Caco-2 (cell line): ENCODE measurements at places on chromosomes 4 and X. TPM values are rescaled to one million over a fixed set of nuclear protein-coding genes. Genes with fewer than 3 reads are reported as not detected.

CTAG1A gene
- total RNA-seq: not detected in 2 replicates

HGFAC gene
- 0.48 and 0.79 TPM in 2 replicates for total RNA-seq

TMEM154 gene
- 2.6 and 4.6 TPM in 2 replicates for total RNA-seq

JAKMIP1 gene
- not detected in 2 replicates for total RNA-seq

REELD1 gene
- total RNA-seq: not detected in 2 replicates

IL21 gene
- not detected in 2 replicates for total RNA-seq

GRCh38 chrX:110125446-110126162 lies 122.7 kb downstream of the TMEM164 start:
- H3K27me3 ChIP-seq: no peaks in the 10 kb centered on the region
- no peak overlapping the region for H3K4me3 ChIP-seq
- H3K36me3 ChIP-seq: no peaks in the 10 kb centered on the region
- H3K27ac ChIP-seq: no peak overlapping the region
- H3K4me1 ChIP-seq: peaks cover 15% of the 10 kb centered on the region; the same call in 1 of the 2 replicates

DNA sequence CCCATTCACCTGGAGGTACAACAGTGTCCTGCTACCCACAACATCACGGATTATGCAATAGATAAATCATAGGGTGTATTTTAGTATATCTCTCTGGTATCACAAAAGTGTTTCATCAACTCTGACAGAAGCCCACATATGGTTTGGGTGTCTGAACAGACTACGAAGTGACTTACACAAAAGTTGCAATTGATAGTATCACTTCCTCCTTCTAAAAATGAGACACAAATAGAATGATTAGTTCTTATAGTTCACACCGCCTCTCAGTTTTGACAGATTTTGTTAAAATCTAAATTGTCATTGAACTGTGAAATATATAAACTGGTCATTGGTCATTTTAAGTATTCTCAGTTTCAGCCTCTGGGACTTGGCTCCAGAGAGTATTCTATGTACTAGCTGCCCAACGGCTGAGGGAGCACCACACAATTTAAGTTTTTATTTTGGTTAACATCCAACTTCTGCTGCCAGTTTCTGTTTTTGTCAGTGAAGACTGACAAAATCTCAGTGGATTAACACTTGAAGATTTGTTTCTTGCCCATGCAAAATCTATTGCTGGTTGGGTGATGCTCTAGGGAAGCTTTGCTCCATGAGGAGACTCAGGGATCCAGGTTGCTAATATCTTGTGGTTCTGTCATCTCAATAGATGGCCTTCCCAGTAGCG lies 113.8 kb upstream of the PUDP start:
- no peaks in the 10 kb centered on the region for H3K4me1 ChIP-seq
- no peaks in the 10 kb centered on the region for H3K36me3 ChIP-seq
- H3K27me3 ChIP-seq: no peaks in the 10 kb centered on the region
- DNase-seq: no peak
- H3K4me3 ChIP-seq: no peak overlapping the region
- H3K27ac ChIP-seq: no peak overlapping the region

DNA sequence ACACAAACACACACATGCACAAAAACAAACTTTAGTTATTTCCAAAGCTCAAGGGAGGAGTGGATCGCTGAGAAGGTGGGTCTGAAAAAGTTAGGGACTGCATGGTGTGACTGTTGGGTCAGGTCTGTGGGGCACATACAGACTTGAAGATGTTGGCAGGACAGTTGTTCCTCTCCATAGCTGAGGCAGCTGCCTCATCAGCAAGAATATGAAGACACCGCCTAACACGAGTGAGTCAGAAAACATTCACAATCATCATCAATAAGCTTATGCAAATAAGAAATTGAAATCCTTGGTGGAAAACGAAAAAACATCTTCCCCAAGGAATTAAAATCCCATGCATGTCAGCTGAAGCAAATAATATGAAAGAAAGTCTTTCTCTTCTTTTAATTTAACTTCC lies 148.0 kb downstream of the COL25A1 start:
- no peaks in the 10 kb centered on the region for H3K36me3 ChIP-seq
- H3K27me3 ChIP-seq: no peaks in the 10 kb centered on the region
- H3K4me1 ChIP-seq: no peaks in the 10 kb centered on the region
- DNase-seq: no peak

- no peaks in the 10 kb centered on the region for H3K4me1 ChIP-seq
- no peak overlapping the region for H3K27ac ChIP-seq
- H3K36me3 ChIP-seq: no peaks in the 10 kb centered on the region
- H3K4me3 ChIP-seq: no peak overlapping the region
- H3K27me3 ChIP-seq: no peaks in the 10 kb centered on the region
Observed at GRCh38 chr4:113503691-113504090, 257.8 kb downstream of the CAMK2D start.

DNA sequence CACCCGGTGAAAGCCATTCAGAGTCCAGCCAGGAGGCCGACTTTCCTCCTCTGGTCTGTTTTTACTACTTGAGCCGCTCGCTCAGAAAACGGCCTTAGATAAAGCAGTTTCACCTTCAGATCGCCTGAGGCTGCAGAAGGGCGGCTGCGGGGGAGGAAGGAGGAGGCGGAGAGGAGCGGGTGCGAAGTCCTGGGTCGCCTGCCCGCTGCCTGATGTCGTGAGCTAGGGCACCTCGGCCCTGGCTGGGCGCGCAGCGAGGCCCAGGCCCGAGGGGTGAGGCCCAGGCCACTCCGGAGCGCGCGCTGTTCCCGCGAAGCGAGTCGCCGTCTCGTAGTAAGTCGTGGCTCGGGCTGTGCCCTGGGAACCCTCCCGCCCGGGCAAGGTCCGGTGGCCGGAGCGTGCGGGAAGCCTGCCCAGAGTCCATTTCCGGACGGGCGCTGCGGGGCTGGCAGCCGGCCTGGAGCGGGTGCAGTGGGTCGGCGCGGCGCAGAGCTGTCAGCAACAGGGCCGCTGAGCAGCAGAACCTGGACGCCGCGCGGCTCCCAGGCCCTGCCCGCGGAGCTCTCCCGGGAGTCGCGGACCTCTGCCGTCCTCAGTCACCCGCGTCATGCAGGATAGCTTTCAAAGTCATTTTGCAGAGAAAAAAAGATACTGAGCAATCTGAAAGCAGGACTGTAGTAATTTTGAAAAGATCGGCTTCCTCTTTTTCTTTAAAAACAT lies 18.6 kb downstream of the TRIM2 start:
- peaks cover 20% of the 10 kb centered on the region for H3K4me1 ChIP-seq
- DNase-seq: no peak
- H3K36me3 ChIP-seq: peaks cover 2% of the 10 kb centered on the region; the same call in 1 of the 2 replicates
- H3K27me3 ChIP-seq: no peaks in the 10 kb centered on the region
- no peak overlapping the region for H3K4me3 ChIP-seq

GRCh38 chr4:138010639-138011038 lies 231.5 kb downstream of the SLC7A11 start:
- H3K4me3 ChIP-seq: no peak overlapping the region
- H3K36me3 ChIP-seq: no peaks in the 10 kb centered on the region
- H3K27ac ChIP-seq: no peak overlapping the region
- H3K4me1 ChIP-seq: no peaks in the 10 kb centered on the region
- no peaks in the 10 kb centered on the region for H3K27me3 ChIP-seq

DNA sequence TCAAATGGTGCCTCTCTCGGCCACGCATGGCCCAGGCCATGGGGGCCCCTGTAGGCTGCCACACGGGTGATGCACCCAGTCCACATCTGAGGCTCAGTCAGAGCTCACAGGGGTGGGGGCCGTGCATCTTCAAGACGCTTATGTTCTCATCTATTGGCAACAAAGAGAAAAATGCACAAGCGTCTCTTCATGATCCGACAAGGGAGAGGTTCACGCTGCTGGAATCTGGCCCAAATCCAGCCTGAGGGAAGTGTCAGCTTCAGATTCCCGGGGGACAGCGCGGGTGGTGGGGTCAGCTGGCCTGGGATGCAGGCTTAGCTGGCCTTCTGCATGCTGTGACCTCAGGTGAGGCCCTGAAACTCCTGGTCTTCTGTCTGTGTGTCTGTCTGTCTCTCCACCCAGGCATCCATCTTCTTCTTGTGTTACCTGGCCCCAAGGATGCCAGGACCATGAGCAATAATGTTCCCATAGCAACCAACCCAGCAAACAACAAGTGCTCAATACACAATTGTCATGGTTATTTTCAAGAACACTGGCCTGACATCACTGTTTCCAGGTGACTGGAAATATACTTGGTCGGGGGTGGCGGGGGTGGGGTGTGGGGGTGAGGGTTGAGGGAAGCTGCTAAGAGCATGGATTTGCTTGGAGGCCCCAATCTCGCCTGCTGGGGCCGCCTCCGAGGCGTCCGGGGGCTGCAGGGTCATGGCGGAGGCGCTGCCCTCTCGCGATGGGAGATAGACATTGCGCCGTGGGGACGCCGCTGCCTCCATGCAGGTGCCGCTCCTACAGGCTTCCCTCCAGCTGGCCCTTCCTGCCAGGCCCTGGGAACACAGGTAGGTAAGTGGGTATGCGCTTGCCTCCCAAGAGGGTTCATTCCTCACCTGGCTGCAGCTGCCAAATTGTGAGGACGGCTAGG lies 48.3 kb downstream of the ABLIM2 start:
- peaks cover 7% of the 10 kb centered on the region for H3K4me1 ChIP-seq
- no peak overlapping the region for H3K27ac ChIP-seq
- H3K36me3 ChIP-seq: no peaks in the 10 kb centered on the region
- no peak overlapping the region for H3K4me3 ChIP-seq
- no peak for DNase-seq
- H3K27me3 ChIP-seq: no peaks in the 10 kb centered on the region

GRCh38 chr4:152462695-152463094 lies 73.2 kb downstream of the FBXW7 start:
- H3K4me1 ChIP-seq: peaks cover 27% of the 10 kb centered on the region
- no peaks in the 10 kb centered on the region for H3K27me3 ChIP-seq
- DNase-seq: no peak

DNA sequence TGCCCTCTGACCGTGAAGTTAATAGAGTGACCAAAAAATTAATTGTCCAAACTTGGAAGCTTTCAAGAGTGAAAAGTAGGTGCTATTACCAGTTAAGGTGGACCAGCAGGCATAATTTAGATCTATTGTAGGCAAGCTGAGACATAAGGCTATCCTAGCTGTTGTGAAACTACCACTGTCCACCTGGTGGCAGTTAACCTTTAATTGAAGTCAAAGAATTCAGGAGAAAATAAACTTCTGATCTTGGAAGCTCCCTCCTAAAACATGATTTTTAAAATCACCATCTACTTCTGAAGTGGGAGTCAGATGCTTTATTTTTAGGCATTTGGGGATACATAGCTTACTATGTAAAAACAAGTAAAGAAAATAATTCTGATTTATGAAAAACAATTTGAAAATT lies 636.3 kb upstream of the HTR2C start:
- H3K27ac ChIP-seq: no peak overlapping the region
- DNase-seq: no peak
- no peaks in the 10 kb centered on the region for H3K4me1 ChIP-seq
- H3K36me3 ChIP-seq: no peaks in the 10 kb centered on the region

- no peak overlapping the region for H3K4me3 ChIP-seq
- peaks cover 18% of the 10 kb centered on the region for H3K4me1 ChIP-seq
- no peaks in the 10 kb centered on the region for H3K36me3 ChIP-seq
- no peaks in the 10 kb centered on the region for H3K27me3 ChIP-seq
- no peak overlapping the region for H3K27ac ChIP-seq
Observed at GRCh38 chr4:87042221-87042620, 107.4 kb downstream of the AFF1 start.

GRCh38 chr4:181148470-181148869 lies 1094.7 kb upstream of the TENM3 start:
- no peaks in the 10 kb centered on the region for H3K4me1 ChIP-seq
- no peaks in the 10 kb centered on the region for H3K36me3 ChIP-seq
- no peak overlapping the region for H3K4me3 ChIP-seq
- no peak overlapping the region for H3K27ac ChIP-seq
- DNase-seq: no peak

DNA sequence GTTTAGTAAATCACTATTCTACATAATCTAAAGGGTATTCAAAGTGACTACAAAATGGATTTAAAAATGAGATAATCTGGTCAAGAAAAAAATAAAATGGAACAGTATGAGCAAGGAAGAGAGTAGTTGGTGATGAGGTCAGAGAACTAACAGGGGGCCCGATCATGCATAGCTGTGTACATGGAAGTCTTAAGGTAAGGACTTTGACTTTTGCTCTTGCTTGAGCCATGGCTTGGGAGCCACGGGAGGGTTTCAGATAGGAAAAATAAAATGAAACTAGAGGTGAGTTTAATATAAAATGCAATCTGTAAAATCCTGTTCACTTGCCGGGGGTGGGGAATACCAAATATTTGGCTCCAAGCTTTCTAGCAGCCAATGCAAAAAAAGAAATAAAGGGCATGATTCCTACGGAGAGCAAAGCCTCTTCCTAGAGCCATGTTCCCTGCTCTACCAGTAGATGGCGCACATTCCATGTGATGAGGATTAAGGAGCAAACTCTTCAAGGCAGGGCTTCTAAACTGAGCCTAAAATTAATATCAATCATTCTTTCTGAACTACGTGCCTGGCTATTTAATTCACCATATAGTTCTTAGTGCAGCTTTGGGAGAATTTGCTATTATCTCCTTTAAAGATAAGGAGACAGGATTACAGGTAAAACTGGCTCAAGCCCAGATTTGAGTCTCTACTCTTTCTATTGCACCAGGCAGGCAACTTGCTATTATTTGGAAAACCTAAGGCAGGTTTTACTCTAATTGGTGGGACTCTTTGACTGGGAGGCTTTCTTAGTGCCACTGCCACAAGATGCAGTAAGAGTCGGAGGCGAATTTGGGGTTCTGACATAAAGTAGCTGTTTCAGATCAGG lies 6.8 kb upstream of the CLCN5 start:
- DNase-seq: peak; percentile 56
- H3K36me3 ChIP-seq: no peaks in the 10 kb centered on the region
- no peak overlapping the region for H3K27ac ChIP-seq
- H3K27me3 ChIP-seq: no peaks in the 10 kb centered on the region
- H3K4me3 ChIP-seq: no peak overlapping the region

DNA sequence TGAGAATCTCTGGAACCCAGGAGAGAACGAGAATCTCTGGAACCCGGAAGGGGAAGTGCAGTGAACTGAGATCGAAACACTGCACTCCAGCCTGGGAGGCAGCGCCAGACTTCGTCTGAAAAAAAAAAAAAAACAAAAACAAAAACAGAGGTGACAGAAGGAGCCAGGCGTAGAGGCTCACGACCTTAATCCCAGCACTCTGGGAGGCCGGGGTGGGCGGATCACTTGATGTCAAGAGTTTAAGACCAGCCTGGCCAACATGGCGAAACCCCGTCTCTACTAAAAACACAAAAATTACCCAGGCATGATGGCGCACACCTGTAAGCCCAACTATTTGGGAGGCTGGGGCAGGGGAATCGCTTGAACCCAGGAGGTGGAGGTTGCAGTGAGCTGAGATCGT lies 17.0 kb downstream of the ZNF280C start:
- DNase-seq: no peak
- H3K27me3 ChIP-seq: no peaks in the 10 kb centered on the region
- no peaks in the 10 kb centered on the region for H3K36me3 ChIP-seq
- no peak overlapping the region for H3K27ac ChIP-seq

DNA sequence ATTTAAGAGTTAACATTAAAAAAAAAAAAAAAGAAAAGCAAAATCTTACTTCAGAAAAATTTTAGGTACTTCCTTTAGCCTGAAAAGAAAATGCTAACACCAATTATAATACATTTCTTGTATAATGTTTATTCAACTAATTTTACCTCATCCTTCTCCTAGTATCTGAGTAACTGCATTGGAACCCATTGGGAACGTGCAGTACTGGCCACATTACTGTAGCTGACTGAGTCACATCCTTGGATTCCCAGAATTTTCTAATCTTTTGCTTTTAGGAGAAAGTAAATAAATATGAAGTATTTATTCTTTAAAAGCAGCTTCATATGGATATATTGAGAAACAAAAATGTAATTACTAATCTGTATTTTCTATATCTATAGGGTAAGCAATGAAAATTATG lies 82.6 kb upstream of the SLITRK2 start:
- no peak for DNase-seq
- H3K36me3 ChIP-seq: no peaks in the 10 kb centered on the region
- H3K27ac ChIP-seq: no peak overlapping the region
- H3K4me1 ChIP-seq: no peaks in the 10 kb centered on the region

- H3K4me1 ChIP-seq: peaks cover 19% of the 10 kb centered on the region
- no peak overlapping the region for H3K27ac ChIP-seq
- H3K27me3 ChIP-seq: no peaks in the 10 kb centered on the region
- no peaks in the 10 kb centered on the region for H3K36me3 ChIP-seq
Observed at GRCh38 chr4:150781191-150781590, 199.2 kb downstream of the MAB21L2 start.
